CD4-positive, alpha-beta T cell treated with Interleukin-4 for 4 hours (primary cell): ENCODE measurements at places on chromosomes 13 and 19.

DNA sequence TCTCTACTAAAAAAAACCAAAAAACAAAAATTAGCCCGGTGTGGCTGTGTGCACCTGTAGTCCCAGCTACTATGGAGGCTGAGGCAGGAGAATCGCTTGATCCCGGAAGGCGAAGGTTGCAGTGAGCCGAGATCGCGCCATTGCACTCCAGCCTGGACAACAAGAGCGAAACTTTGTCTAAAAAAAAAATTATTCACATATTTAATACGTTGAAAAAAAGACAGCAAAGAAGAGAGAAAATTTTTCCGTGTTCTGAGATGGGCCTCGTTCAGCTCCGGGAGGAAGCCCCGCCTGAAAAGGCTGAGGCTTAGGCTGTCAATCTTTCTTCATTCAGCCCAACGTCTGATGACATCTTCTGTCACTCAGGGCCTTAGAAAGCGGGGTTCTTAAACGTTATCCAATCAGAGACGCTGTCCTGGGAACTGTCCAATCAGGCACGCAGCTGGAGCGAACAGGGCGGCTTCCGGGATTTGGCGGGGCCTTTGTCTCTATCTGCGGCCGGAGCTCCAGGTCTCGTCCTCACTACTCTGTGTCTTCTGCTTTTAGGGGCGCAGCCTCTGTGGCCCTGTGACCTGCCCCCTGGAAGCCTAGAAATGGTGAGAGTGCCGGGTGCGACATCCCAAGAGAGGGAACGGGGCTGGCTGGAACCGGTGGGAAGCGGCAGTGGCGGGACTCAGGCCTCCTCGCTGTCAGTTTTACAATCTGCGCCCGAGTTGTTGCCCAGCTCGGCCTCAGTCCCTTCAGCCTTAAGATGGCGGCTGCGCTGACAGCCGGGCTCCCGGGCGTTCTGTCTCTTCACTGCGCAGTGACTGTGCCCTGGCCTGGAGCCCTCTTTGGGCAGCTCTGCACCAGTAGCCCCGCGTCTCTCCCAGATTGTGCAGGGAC lies at the start of gene ZNF726:
Gene ZNF726 (plus strand): TSS at position 485 of the 885 bp plus-strand sequence. CDS start 109 bp downstream, at position 594.
- peak; percentile 92 for DNase-seq

- peak; percentile 73 for DNase-seq
Observed at GRCh38 chr19:37594982-37595382, 306 bp downstream of the ZNF540 start.

DNA sequence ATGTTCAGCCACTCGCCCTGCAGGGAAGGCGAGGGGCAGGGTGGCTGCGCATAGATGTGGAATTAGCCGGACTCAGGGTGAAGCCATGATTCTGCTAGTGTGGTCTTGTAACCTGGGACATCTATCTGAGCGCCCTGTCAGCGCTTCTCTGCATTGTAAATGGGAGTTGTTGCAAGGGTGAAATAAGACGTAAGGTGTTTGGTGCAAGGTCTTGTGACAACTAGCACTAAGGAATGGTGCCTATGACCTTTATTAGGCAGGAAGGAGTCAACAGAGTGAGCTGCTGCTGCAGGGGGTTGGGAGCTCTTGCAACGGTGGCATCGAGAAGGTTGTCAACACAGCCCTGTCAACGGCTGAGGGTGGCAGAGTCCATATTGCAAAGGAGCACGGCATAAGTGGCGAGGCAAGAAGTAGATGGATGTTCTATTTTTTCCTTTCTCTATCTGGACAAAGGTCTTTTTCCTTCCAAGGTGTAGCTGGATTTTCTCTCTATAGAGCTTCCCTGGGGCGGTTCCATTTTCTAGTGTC lies 49.3 kb downstream of the IRS2 start:
- no peak for DNase-seq

DNA sequence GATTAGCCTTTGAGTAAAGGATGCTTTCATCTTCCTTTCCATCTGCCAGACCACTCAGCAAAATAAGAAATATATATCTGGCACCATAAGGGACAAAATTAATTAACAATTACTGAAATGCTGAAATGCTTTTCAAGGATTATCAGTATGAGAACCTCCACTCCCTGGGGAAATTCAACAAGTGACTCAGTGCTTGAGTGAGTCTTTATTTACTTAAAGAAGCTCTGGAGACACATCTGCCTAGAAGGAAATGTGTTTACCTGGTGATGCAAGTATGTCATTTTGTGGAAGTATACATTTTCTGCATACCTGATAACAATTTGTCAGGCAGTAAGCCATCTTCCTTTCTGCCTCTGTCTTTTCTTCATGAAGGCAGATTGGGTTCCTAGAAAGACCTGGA lies 23.4 kb downstream of the ZNF560 start:
- no peak for DNase-seq

GRCh38 chr13:102212729-102213128 lies 189.1 kb downstream of the FGF14 start:
- no peak for DNase-seq

DNA sequence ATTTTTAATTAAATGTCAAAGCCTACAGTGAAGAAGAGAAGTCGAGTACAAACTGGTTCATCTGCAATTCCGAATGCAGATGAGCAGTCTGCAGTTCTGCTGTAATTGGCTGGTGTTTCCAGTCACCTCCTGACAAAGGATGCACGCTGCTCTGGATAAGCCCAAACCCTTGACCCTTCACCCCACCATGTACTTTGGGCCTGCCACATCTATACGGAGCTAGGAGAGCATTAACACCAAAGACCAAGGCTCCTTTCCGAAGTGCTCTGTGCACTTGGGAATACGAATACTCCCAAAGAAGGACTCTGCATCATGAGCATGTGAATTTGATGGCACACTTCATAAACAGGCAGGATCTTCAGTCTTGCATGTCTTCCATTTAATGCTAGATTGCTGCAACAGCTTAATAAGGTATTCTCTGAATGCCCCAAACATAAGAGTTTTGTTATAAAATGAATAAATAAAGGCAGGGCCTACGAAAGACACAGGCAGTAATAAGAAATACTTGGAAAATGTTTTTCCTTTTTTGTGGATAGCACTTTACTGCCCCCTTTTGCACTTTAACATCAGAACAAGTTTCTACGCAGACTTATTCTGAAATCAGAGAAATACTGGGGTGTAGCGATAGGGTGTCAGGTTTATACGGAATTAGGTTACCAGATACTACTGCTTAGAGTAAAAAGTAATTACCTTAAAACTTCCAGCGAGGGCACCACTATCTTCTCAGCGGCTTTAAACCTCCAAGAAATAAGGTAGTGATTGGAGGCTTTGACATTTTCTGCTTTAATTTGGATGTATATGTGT lies 15.0 kb downstream of the EFNB2 start:
- DNase-seq: no peak

DNA sequence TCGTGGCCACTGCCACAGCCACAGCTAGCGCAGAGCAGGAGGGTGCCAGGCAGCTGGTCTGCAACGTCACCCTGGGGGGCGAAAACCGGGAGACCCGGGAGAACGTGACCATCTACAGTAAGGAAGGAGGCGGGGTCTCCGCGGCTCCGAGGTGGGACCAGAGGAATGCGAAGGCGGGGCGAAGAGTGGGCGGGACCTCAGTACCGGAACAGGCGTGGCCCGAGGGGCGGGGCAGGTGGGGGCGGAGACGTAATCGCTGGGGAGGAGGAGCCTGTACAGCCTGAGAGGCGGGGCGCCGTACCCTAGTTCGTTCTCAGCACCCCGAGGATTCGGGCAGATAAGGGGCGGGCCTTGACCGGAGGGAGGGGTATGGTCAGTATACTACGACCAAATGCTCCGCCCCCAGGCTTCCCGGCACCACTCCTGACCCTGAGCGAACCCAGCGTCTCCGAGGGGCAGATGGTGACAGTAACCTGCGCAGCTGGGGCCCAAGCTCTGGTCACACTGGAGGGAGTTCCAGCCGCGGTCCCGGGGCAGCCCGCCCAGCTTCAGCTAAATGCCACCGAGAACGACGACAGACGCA lies 2.5 kb downstream of the ICAM5 start:
- peak; percentile 39 for DNase-seq

DNA sequence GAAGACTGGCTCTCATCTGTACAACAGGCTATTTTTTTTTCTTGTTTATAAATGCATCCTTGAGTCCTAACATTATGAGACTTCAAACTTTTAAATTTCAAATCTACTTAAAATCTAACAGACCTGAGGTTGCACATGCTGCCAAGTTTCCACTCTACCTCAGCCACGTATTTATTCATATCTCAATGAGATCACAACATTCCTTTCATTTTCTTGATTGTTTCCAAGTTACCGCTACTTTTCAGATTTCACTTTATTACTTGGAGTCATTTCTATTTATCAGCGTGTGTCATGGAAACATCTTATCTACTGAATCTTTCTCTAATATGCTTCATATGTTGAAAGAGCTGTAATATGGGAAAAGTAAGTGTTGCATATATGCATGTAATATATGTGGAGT lies 1257.5 kb upstream of the ATXN8OS start:
- no peak for DNase-seq

- DNase-seq: no peak
Observed at GRCh38 chr13:97196340-97196739, 25.8 kb upstream of the MBNL2 start.

DNA sequence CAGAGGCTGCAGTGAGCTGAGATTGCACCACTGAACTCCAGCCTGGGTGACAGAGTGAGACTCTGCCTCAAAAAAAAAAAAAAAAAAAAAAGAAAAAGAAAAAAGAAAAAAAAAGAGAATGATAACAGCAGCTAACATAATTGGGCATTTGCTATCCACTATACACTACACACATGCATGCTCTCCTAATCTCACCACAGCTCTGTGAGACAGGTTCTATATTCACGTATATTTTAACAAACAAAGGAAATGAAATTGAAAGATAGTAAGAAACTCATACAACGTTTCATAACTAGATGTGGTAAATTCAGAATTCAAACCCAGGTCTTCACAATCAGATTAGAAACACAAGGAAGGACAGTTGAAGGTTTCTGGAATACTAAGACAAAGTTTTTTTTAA lies 265.7 kb downstream of the DIAPH3 start:
- no peak for DNase-seq

- DNase-seq: no peak
Observed at GRCh38 chr19:14786421-14786851, 8.1 kb upstream of the ADGRE2 start.
